ENCODE measurements at places on chromosomes 1 and 21.

GRCh38 chr1:233514946-233515391 is 98.9 kb upstream of the KCNK1 start:
- no peak for DNase-seq

DNA sequence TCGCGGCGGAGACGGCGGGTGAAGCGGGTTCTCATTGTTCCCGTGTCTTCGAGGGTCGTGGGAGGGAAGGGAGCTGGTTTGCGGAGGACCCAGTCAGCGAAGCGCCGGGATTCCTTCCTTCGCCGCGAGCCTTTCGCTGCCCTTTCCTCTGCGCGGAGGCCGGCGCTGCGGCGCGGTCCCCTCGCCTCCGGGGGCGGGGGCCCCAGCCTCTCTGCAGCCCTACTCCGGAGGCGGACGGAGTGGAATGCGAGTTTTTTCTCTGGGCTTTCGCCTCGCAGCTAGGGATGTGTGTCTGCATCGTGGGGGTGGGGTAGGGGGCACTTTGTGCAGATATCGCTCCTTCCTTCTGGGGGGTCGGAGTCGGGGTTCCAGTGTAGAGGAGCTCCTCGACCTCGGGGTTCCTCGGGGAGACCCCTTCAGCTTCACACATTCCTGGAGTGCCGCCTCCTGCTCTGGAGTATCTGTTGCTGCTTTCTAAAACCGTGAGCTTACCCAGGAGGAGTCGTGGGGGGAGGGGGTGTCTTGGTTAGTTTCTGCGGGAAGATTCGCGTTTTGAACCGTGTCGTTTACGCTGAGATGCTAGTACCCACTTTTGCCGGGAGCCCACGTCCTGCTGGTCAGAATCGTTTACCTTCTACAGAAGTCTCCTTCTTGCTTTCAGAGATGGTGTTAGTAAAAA is 595 bp downstream of the RNF2 start:
- DNase-seq, result no peak

DNA sequence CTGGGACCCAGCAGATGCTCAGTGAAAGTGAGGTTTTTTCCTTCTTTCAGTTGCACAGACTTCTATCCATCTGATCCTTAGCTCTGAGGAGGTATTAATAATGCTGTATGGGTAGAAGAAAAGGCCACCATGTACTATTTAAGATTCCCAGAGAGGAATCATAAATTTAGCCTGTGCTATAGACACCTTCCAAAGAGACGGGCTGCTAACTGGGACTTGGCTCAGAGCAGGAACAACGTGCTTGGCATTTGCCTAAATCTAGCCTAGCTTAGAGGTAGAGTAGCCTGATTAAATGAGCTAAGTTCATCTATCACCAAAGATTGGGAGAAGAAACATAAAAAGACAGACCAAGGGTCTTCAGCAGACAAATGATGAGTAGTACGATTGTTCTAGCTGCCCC is 176.9 kb upstream of the BEND5 start:
- DNase-seq, result no peak

GRCh38 chr1:54081306-54082270 is 28.2 kb downstream of the TCEANC2 start:
- DNase-seq, result peak; percentile 30

DNA sequence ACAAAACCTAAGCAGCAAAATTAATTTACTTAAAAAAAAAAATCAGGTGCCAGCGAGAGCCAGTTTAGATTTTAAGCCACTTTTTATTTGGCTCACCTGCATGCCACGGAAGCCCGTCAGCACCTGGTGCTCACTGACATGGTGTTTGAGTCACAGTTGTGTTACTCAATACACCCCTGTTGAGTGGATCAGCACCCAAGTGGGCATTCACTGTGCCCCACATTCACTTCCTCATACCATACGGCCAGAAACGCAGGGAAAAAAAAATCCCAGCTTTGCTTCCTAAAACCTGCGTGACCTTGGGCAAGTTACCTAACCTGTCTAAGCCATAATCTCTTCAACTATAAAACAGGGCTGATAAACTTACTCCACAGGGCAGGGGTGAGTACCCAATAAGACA is 42.8 kb upstream of the SIM2 start:
- DNase-seq, result no peak

Data from stimulated activated CD4-positive, alpha-beta T cell treated with anti-CD3 and anti-CD28 coated beads, Interleukin-15, amount 100 ng/mL, for 1 hour (primary cell).